ENCODE measurements at places on chromosomes 1 and 21.

- DNase-seq, result no peak
Observed at GRCh38 chr1:182563095-182563494, 26.0 kb downstream of the RNASEL start.

GRCh38 chr1:23576338-23577055, 17.2 kb upstream of the ID3 start:
- no peak for DNase-seq

DNA sequence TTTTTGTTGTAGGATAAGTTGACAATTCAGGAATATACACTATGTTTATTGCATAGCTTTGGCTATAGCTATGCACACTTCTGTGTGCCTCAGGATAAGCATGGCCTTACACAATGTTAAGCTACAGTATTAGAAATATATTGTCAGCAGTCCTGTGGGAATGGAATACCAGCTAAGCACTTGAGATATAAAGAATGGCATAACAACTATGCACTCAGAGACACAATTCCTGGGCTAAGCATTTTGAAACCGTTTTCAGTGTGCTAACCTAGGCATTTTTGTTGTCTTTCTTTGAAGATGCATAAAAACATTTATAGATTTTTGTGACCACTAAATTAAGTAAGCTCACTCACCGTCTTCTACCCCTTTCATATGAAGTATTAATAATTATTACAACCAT, 46.8 kb downstream of the TMPRSS15 start:
- DNase-seq, result no peak

GRCh38 chr1:100834777-100835660, 59.6 kb downstream of the EXTL2 start:
- DNase-seq, result no peak

- DNase-seq, result no peak
Observed at GRCh38 chr1:166127003-166127402, 39.8 kb downstream of the FAM78B start.

GRCh38 chr1:19367584-19368041, 55.5 kb downstream of the SLC66A1 start:
- DNase-seq, result no peak

- DNase-seq, result no peak
Observed at GRCh38 chr1:162347281-162347680, 29.4 kb downstream of the SPATA46 start.

DNA sequence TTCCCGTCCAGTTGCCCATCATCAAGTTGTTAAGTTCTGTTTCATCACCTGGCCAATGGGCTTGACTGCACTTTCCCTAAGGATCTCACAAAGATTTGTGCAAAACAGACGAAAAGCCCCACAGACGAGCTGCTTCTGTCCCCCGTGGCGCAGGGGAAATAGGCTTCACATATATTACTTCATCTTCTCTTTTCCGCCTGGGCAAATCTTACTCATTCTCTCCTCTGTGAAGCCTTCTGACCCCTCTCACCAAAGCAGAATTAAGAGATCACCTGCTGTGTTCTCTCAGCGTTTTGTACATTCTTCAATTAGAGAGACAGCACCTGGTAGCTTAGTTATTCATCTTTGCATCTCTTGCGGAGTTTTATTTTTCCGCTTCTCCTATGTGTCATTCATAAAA, 129.8 kb downstream of the IGSF21 start:
- DNase-seq, result no peak

GRCh38 chr1:12184008-12184681, 17.4 kb downstream of the TNFRSF1B start:
- DNase-seq, result no peak

- DNase-seq, result no peak
Observed at GRCh38 chr21:36877741-36878140, 88.7 kb downstream of the HLCS start.

GRCh38 chr1:180498594-180498993, 3.8 kb downstream of the ACBD6 start:
- DNase-seq, result no peak

GRCh38 chr1:217333939-217334338, 297.0 kb downstream of the GPATCH2 start:
- DNase-seq, result no peak

- no peak for DNase-seq
Observed at GRCh38 chr1:241992734-241993133, 6.2 kb downstream of the MAP1LC3C start.

DNA sequence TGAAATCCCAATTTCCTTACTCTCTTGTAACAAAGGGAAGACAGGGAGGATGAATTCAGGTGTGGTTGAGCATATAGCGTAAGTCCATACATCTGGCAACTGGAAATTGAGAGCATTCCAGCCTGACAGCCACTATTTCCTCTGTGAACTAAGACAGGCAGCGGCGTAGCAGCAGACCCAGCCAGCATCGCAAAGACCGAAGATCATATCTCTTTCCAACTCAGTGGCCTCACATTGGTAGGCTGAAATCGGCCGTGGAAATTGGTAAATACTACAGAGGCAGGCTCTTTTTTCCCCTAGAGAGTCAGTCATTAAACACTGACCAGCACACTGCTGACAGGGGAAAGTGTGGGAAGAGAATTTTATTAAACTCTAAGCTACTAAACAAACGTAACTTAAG, 43.4 kb downstream of the TARBP1 start:
- DNase-seq, result no peak

DNA sequence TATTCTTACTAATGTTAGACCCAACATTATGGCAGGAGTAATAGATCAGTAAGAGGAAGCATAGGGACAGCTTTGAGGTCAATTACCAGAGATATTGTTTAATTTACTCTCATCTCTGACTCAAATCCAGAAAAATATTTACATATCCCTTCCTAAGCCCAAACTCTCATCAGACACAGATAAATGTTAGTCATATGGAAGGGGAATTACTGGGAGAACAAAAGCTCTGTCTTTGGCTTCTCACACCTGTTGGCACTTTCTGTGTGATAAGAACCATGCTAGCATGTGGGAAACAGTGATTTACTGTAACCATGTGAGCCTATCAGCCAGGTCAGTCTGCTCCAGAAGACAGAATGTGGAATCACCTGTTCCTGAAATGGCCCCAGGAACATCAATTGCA, 72.4 kb downstream of the DUSP10 start:
- no peak for DNase-seq

DNA sequence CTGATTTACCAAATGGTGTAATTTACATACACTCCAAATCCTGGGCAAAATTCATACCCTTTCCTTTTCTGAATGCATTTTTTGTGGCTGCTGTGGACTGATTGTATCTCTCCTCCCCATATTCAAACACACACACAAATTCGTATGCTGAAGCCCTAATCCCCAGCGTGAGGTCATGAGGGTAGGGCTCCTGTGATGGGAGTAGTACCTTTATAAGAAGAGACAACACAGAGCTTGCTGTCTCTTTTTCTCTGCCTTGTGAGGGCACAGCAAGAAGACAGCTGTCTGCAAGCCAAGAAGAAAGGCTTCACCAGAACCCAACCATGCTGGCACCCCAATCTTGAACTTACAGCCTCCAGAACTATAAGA, 24.4 kb downstream of the DUSP10 start:
- DNase-seq, result no peak

GRCh38 chr1:46393510-46393909, 607 bp upstream of the FAAH start:
- no peak for DNase-seq

GRCh38 chr21:45611939-45612664, 31.4 kb upstream of the PCBP3 start:
- no peak for DNase-seq

DNA sequence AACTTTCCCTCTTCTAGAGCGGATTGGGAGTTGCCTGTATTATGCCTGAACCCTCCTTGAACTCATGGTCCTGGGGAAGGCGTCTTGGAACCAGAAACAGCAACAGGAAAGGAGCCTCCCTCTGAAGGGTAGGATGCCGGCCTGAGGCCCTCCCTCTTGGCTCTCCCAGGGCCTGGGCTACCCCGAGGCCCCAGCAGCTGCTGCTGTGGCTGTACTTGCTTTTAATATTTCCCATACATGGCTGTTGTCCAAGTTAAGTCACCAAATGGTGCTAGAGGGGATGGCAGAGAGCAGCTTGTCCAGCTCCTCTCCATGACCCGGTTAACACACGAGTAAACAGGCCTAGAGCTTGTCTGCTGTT, 10.5 kb downstream of the CHRNB2 start:
- DNase-seq, result no peak

DNA sequence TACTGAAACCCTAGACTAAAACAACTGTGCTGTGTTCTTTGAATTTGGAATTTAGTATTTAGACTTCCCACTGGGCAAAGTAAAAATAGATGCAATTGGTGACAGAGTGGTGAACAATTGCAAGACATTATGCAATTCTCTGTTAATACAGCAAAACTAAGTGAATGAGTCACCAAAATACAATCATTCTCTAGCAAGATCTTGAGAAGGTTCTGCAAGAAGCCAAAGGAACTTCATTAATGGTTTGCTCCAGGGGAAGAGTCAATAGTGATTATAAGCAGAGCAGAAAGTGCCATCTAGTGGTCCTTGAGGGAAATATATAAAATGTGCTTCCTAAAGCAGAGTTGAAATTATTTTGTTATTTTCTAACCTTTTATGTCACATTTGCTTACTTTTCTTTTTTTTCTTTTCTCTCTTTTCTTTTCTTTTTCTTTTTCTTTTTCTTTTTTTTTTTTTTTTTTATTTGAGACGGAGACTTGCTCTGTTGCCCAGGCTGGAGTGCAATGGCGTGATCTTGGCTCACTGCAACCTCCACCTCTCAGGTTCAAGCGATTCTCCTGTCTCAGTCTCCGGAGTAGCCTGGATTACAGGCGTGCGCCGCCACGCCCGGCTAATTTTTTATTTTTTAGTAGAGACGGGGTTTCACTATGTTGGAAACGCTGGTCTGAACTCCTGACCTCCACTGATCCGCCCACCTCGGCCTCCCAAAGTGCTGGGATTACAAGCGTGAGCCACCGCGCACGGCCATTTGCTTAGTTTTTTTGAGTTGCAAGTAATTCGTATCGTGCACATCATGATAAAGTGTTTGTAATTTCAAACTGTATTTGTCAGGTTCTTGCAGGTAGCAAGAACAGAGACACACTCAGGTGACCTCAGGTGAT, 99.2 kb downstream of the CTH start:
- no peak for DNase-seq

DNA sequence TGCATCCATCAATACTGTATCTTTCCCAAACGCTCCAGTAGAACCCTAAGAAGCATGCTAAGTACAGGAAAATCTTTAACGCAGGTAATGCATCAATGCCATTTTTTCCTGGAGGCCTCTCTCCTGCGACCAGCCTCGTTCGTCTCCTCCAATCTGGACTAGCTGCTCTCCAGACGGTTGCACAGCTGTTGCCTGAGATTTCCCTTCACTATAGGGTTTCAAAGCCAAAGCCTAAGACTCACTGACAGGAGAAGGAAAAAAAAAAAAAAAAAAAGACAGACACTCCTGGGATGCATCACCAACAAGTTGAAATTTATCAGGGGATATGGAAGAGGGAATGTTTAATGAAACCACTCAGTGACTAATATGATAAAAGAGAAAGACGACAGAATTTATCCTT, 93.0 kb downstream of the APP start:
- DNase-seq, result no peak

GRCh38 chr1:32992489-32993323, 28.1 kb upstream of the RNF19B start:
- DNase-seq, result peak; percentile 65

DNA sequence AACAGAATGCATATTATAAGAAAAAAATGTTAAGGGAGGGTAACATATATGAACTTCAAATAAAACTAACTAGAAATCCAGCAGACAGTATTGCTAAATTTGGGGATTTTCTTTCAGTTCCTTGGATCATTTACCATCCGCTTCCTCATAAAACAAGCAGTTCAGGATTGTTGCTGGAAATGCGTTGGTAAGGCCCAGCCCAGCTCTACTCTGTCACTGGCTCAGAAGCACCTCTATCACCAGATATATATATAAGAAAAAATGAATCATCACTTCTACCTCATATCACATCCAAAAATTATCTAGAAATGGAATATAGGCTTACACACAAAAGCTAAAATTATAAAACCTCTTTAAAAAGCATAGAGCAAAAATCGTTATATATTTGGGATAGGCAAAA, 28.2 kb upstream of the COG2 start:
- no peak for DNase-seq

DNA sequence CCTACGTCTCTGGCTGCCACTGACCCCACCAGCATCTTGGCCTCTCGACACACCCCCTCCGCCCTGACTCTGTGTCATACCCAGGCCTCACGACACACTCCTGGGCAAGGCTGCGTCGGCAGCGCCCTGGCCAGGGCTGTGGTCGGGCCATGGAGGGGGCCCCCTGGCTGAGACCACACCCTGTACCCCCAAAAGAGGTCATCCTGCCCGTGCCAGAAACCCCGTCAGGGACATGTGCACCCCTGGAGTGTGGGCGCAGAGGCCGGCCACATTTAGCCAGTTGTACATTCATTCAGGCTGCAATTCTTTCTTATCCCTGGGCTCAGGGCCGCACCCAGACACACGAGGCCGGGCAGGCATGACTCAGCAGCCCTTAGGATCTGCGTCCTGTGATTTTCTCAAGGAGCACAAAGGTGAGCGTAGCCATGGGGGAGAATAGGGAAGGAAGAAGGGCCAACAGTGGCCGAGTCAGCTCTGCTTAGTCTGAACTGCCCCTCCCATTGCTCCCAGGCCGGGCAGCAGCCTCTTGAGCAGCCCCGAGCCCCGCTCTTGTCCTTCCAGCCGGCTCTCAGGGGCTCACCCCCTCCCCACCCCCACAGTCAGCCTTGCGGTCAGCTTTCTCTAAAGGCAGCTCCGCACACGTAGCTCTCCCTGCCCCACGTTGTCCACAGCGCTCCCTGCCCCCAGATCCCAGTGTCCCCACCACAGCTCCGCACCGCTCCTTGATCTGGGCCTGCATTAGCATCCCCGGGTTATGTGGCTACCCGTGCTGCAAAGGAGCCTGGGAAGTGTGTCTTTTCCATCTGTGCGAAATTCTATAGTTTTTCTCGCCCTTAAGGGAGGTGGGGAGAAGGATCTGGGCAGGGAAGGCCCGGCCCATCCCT, 7.9 kb downstream of the CSTB start:
- DNase-seq, result no peak

DNA sequence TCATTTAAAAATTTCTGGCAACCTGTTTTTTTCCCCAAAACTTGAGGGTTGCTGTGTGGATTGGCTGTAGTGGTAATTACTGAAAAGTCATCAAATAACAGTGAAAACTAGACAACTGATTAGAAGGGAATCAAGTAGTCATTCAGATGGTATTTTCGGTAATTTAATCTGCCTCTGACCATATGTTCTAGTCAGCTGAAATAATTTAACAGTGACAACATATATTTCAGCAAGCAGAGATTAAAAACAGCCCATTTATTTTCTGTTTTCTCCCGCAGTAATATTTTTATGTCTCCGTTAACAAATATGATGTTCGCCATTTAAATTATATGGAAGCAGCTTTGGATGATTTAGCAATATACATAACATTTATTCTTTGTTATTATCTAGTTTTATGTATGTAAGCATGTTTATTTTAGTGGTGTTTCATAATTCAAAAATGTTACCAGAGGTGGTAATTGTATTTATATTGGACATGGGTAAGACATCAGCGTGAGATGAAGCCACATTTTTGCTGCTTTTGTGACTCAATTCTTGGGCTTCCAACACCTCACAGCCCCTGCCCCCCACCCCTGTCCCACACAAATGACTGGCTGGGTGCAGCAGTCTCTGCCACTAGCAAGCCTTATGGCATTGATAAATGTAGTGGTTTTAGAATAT, 104.4 kb downstream of the GALNT2 start:
- DNase-seq, result no peak

All from activated naive CD4-positive, alpha-beta T cell treated with Interleukin-2 at 50 U/mL for 16 hours (primary cell).